ENCODE measurements at places on chromosomes 2 and 18.

DNA sequence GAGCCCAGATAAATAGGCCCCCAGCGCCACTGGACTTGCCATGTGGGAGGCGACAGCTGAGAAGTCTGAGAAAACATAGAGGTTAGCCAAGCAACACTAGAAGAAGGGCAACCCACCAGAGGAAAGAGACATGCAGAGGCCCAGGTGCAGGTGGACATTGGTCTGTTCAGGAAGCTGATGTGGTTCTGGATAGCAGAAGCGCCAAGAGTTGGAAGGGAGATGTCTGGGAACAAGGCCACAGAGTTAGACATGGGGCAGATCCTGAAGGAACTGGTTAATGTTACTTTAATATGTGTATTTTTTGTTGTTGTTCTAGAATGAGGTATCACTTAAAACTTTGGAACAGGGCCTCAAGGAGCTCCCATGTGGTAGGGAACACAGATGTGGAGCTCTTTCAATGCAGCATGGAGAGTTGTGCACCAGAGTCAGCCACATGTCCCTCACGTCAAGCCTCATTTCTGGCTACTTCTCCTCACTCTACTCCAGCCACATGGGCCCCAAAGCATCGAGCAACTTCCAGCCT, 62.2 kb upstream of the PKDCC start:
- no peak for DNase-seq

GRCh38 chr2:216562696-216563435, 64.2 kb downstream of the RPL37A start:
- DNase-seq = no peak

- DNase-seq = no peak
These were observed 73.1 kb downstream of the RTN4 start for GRCh38 chr2:54977149-54977548.

DNA sequence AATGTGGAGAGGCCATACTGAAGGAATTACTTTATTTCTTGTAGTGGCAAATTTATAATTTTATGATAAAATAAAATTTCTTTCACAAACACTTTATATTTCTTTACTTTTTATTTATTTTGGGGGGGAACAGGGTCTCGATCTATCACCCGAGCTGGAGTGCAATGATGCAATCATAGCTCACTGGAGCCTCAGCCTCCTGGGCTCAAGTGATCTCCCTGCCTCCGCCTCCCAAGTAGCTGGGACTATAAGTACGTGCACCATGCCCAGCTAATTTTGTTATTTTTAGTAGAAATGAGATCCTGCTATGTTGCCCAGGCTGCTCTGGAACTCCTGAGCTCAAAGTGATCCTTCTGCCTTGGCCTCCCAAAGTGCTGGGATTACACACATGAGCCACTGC, 59.6 kb downstream of the SOS1 start:
- no peak for DNase-seq

DNA sequence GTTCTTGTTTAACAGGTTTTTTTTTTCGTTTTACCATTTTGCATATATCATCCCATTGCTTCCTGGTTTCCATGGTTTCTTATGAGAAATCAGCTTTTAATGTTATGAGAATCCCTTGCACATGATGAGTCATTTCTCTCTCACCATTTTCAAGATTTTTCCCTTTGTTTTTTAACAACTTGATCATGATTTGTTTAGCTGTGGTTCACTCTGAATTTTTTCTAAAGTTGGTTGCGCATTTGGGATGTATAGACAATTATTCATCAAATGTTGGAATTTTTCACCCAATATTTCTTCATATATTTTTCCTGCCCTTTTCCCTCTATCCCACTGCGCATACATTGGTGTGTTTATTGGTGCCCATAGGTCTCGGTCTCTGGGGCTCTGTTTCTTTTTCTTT, 42.4 kb upstream of the BIN1 start:
- no peak for DNase-seq

GRCh38 chr2:29431485-29431884, 316.3 kb downstream of the CLIP4 start:
- DNase-seq = no peak

DNA sequence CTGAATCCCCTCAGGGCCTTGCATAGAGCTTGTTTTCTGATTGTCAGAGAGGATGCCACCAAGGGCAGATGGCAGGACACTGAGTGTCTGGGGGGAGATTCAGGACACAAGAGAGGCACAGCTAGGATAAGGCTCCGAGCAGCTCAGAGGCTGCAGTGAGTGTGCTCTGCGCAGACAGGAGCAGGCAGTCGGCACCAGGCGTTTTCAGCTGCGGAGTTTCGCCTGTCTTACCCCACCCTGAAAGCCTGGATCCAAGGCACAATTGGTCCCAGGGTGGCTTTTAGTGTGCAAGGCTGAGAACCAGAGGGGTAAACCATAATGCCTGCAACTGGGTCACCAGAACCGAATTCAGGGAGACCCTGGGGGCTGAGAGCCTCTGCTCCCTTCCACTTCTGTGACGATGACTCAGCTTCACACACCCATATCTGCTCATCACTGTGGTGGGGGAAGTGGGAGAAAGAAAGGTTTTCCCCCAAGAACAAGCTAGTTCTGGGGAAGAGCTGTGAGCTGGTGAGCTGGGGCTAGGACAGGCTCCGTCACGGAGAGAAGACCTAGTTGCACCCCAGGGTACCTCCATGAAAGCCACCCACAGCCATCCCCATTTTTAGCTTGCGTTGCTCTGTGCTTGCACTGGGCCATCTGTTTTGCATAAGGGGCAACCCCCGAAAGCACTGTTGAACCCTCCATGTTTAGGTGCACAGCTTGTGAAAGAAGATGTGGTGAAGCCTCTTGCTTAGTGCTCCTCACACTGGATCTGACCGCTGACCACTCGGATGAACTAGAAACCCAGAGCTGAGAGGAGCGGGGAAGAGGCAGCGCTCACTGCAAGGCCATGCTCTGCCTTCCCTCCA, 173.7 kb downstream of the CELF4 start:
- DNase-seq = no peak

- DNase-seq = no peak
These were observed 2.9 kb downstream of the TRIB2 start for GRCh38 chr2:12719400-12720277.

GRCh38 chr2:139940686-139941085, 1160.5 kb upstream of the NXPH2 start:
- no peak for DNase-seq

DNA sequence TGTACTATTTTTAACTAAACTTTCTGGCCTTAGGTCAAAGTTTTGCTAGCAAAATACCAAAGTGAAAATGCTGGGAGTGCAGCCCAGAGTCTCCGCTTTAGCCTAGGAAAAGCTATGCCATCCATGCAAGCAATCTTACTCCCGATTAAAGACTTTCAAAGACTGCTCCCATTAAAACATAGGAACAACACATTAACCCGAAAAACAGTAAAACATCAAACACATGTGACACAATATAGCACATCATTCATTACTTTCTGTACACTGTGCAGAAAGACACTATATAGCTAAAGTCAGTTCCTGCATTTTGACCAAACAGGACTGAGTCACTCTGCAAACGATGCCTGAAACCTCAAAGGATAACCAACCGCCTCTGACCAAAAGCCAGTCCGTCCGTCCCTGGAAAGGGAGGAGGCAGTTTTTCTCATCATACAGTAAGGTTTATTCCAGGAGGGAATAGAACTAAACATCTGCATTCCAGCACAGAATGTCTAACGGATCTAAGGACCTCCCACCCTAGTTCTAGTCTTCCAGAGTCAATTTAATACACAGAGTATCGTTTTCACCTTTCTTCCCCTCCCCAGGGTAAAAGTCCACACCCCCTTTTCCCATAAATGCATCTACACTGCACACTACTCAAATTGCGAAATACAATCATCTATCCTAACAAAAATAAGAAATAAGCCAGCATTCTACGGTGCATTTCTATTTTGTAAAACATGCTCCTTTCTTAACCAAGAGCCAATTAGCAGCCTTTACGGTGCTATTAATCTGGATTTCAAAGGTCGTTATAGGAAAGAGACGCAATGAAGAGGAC, 1.7 kb downstream of the ROCK2 start:
- DNase-seq = no peak

GRCh38 chr2:10404324-10405143, 43.6 kb downstream of the ODC1 start:
- DNase-seq = no peak

- DNase-seq = no peak
These were observed 38.2 kb upstream of the REEP1 start for GRCh38 chr2:86375623-86376022.

DNA sequence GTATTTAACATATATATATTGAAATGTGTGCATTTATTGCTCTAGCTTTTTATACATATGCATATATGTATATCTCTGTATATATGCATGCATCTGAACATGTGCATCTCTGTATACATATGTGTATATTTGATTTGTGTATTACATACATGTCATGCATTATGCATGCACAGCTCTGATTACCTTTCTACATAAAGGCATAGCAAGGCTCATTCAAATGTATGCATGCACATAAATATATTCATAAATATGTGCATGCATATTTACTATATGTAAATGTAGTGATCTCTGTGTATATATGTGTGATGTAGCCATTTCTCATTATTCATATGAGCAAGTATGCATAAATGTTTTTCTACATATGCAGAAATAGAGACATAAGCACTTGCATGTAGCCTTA, 64.6 kb downstream of the TRIB2 start:
- DNase-seq = no peak

GRCh38 chr18:23058746-23059415, 76.4 kb upstream of the CABLES1 start:
- DNase-seq = no peak

DNA sequence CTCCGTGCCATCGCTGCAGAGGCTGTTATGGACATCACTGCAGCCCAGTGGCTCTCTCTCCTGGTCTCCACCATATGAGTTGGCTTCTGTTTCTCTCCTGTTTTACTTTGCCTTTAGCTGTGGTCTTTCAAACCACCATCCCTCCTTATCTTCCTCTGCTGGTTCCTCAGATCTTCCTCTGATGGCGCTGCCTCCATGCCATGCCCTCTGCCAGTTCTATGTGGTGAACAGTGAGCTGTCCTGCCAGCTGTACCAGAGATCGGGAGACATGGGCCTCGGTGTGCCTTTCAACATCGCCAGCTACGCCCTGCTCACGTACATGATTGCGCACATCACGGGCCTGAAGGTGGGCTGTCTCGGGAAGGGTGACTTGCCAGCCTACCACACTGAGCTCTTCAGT, 13.1 kb downstream of the TYMS start:
- no peak for DNase-seq

DNA sequence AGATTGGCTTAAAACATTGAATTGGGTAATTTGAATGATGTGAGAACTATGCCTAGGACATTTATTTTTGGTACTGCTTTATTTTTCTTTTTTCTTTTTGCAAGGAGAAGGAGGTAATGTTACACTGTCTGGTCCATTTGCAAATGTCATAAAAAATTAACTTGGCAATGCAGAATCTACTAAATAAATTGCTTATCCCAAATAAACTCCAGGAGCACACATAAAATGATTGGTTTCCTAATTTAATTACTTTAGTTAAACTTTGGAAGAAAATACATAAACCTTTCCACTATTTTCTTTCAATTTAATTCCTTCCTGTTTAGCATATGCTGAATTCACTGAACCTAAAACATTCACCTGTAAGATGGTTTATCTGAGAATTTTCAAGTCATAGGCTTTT, 238.4 kb upstream of the ETAA1 start:
- no peak for DNase-seq

- DNase-seq = no peak
These were observed 1.1 kb downstream of the CHN1 start for GRCh38 chr2:175003875-175004729.

DNA sequence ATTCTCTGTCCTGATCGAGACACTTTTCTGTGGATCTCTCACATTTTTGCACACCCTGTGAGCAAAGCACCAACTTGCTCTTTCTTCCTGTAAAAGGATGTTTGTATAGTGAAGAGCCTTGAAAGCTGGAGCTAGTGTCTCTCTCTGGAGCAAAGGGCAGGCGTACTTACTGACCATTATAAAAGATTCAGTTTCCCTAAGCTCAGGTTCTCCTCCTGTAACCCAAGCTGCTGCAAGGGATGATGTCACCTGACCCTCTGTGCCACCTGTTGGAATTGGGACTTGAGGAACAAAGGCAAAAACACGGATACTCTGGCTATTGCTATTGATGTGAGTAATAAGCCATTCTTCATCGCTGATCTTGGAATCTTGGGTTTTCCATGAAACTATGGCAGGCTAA, 52.6 kb upstream of the NEMP2 start:
- no peak for DNase-seq

DNA sequence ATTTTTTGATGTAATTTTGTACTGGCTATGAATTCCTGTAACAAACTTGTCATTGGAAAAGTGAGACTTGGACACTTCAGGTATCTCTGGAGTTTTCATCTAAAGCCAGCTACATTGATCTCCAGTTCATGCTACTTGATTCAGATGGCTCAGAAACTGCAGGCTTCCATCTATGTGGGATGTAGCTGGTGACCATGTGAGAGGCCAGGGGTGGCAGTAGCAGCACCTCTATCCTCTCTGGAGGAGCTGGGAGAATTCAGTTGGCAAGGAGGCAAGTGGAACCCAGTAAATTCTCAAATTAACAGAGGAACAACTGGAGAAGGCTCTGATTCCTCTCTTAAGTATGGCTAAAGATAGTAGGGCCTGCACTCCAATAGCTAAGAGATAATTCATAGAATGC, 10.0 kb upstream of the SPTBN1 start:
- no peak for DNase-seq

GRCh38 chr2:116716038-116716437, 1098.5 kb upstream of the DDX18 start:
- DNase-seq = no peak

- DNase-seq = no peak
These were observed 824.2 kb downstream of the PLCL1 start for GRCh38 chr2:198628596-198628995.

GRCh38 chr2:190407246-190407661, 901 bp upstream of the MFSD6 start:
- no peak for DNase-seq

GRCh38 chr2:181992776-181993175, 7.1 kb downstream of the PPP1R1C start:
- no peak for DNase-seq

- DNase-seq = no peak
These were observed 215.9 kb downstream of the IRS1 start for GRCh38 chr2:226583715-226584114.

DNA sequence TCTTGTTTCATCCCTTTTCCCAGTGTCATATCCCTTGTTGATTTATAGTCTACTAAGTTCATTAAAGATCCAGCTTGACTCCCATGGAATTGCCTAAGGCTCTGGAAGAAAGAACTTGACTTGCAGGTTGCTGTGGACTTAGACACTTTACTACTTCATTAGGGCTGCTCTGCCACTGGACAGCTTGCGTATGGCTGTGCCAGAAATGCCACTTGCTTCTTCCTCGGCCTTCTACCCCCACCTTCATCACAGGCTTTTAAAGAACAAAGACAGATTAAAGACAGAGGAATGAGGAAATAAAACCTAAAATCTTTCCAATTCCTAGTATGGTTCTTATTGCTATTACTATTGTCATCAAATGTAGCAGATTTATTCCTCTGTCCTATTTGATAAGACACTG, 591.7 kb downstream of the BCL11A start:
- no peak for DNase-seq

GRCh38 chr2:226730481-226730880, 69.1 kb downstream of the IRS1 start:
- DNase-seq = no peak

Data from stimulated activated CD8-positive, alpha-beta memory T cell treated with anti-CD3 and anti-CD28 coated beads, Interleukin-7, amount 100 ng/mL, for 1 hour (primary cell).